ENCODE measurements at places on chromosomes 6 and 20.

DNA sequence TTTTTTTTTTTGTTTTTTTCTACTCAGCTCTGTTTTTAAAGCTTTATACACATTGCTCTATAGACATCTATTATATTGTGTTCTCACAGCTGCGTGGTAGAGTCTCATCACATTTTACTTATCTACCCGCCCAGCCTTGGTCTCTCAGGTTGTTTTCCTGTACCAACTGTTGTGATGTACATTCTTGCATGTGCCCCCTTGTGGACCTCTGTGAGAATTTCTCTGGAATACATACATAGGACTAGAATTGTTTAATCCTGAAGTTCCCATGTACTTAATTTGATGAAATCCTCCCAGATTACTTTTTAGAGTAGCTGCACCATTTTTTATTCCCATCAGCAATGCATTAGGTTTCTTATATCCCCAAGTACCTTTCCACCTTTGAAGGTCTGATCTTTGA, 40.4 kb upstream of the TINAG start:
- peak; percentile 40 for DNase-seq

DNA sequence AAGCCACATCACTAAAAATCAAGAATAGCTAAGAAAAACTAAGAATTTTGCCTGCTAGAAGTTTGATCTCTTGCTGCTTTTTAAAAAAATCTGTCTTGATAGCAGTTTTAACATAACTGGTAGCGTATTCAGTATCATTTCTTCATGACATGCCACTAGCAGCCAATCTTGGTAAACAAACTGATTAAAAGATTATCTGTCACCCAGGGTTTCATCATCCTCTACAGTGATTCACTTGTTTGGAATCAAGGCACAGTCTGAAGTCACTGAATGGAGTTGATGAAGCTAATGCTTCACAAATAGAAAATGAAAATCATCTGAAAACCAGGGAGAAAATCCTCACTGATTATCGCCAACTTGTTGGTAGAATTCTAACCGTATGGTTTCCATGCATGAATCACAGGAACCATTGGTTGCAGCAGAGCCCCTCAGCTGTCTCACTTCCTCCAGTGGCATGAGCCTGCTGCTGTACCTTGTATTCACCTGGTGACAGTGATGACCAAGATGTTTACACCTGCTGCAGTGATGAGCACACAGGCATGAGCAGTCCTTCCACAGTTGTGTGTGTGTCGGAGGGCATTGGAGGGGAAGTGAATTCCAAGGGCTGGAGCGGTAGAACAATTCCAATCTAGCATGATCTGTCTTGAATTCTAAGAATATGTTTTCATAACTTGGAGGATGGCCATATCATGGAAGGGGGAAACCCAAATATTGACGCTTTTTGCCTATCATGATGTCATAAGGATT, 275.0 kb downstream of the KHDC1L start:
- DNase-seq = no peak

GRCh38 chr6:106670236-106670635, 40.9 kb downstream of the QRSL1 start:
- no peak for DNase-seq

GRCh38 chr20:25514747-25515340, 70.5 kb downstream of the NINL start:
- DNase-seq = no peak

- no peak for DNase-seq
Measured at GRCh38 chr20:917416-917815, 1.3 kb upstream of the ANGPT4 start.

GRCh38 chr20:5918856-5919625, 31.3 kb downstream of the TRMT6 start:
- DNase-seq = no peak

DNA sequence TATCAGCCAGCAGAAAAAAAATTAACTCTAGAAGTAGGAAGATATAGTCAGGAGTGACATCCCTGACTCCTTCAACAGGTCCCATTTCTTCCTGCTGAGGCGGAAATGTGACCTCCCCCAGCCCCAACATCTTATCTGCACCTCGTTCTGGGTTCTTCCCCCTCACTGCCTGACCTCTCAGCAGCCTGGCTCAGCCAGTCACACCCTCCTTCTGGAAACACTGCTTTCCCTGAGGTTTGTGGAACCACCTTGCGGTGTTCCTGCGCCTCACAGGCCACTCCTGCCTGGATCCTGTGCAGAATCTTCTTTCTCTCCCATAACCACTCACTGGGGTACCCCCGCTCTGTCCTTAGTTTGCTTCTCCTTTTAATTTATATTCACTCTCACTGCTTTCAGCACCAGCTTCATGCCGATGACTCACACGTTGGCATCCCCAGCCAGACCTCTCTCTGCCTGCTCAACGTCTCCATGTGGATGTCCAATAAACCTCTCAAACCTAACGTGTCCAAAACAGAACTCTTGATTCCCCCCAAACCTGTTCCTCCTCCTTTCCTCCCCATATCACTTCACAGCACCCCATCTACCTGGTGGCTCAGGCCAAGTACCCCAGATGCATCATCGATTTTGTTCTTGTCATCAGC, 222.8 kb upstream of the PLN start:
- no peak for DNase-seq

- no peak for DNase-seq
Measured at GRCh38 chr6:129992881-129993280, 25.5 kb upstream of the L3MBTL3 start.

DNA sequence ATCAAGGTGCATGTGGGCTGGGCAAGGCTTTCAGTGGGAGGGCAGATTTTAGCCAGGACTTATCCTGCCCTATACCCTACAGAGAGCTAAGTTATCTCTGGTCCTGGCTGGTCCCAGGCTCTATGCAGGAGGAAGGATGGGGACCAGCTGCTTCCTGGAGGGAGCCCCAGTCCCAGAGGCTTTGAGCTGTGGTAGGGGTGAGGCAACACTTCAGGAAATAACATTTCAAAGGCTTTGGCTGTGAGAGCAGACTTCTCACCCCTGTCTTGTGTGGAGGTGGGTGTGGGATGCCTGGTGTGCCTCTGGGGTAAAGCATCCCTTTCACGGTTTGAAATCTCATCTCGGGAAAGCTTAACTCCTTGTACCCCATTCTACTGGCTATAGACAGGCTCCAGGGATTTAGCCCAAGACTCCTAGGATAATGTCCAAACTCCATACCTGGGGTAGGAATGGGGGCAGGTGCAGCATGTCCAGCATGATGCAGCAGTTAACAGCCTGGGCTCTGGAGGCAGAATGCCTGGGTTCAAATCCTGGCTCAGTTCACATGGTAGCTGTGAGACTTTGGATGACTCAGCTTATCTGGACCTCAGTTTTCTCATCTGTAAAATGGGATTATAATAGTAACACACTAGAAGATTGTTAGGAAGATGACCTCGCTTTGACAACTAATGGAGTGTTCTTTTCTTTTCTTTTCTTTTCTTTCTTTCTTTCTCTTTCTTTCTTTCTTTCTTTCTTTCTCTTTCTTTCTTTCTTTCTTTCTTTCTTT, 27.5 kb upstream of the SIRPA start:
- no peak for DNase-seq

GRCh38 chr6:168852376-168852884, 401.2 kb downstream of the THBS2 start:
- no peak for DNase-seq

- no peak for DNase-seq
Measured at GRCh38 chr6:54252496-54252895, 55.7 kb upstream of the TINAG start.

DNA sequence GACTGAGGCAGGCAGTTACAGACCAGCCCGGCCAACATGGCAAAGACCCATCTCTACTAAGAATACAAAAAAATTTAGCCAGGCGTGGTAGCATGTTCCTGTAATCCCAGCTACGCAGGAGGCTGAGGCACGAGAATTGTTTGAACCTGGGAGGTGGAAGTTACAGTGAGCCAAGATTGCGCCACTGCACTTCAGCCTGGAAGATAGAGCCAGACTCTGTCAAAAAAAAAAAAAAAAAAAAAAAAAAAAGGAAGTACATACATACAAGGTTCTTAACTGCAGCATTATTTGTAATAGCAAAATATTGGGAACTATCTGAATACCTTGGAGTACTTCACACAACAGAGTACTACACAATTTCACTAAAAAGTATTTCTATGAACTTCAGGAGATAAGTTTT, 183.5 kb upstream of the OLIG3 start:
- DNase-seq = no peak

DNA sequence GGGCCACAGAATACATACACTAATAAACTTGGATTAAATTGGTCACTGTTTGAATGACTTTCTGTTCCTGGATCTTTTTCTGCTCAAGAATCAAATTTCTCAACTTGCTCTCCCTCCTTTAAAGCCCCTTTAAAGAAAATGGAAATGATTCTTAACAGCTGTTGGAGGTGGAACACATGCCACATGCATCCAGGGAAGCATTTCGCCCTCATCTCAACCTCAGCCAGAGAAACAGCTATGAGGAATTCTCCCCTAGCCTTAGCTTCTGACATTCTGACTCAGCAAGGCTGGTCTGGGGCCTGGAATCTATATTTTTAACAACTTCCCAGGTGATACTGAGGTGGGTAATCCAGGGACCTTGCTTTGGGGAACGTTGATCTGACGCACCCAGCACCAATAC, 263.4 kb upstream of the ECI2 start:
- DNase-seq = no peak

- no peak for DNase-seq
Measured at GRCh38 chr6:55694148-55694547, 115.2 kb upstream of the HMGCLL1 start.

GRCh38 chr20:62395311-62396242, 8.7 kb downstream of the RPS21 start:
- DNase-seq = no peak

DNA sequence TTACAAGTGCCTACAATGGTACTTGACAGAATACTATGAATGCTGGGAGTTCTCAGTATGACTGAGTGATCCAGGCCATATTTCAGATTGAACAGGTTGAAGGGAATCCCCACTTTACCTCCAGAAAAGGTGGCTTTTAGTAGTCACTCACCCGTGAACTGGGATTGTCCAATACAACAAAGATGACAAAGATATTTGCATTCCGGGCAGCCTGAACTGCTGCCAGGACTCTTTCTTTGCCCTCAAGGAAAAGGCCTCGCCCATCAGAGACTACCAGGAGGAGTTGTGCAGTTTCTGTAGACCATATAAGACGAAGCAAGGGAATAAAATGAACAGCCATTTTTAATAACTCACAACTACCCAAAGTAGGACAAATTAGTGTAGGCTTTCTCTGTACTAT, 6.3 kb upstream of the LYRM2 start:
- DNase-seq = no peak

GRCh38 chr20:36093025-36093803, 61.3 kb upstream of the EPB41L1 start:
- peak; percentile 83 for DNase-seq

- no peak for DNase-seq
Measured at GRCh38 chr6:286681-287488, 5.4 kb upstream of the DUSP22 start.

DNA sequence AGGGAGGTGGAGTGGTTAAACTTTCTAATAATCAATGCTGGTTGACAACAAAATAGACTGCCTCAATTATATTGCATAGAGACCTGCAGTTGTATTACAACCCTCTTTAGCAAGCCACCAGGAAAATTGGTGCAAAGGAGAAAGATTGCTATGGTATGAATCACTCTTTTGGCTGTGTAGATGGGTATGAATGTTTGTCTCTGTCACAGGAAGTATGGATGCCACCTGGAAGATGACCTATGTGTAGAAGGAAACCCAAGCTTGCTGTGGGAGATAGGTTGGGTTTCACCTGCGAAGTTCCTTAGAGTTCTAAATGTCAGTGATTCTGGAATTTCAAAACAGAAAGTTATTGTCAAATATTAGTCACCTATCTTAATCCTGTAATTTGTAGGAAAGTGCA, 134.6 kb downstream of the SOBP start:
- DNase-seq = no peak

DNA sequence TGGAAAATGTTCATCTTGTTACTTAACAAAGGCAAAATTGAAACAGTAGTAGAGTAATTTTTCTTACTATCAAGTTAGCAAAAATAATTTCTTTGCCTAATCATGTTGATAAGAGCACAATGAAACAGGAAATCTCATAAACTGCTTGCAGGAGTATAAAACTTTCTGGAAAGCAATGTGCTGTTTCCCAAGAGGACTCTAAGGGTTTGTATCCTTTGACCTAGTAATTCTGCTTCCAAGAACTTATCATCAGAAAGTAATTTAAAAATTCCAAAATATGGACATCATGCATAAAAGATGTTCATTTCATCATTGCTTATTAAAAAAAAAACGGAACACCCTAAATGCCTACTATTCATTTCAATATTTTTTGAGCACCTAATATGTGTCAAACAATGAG, 46.1 kb upstream of the TNFAIP3 start:
- no peak for DNase-seq

DNA sequence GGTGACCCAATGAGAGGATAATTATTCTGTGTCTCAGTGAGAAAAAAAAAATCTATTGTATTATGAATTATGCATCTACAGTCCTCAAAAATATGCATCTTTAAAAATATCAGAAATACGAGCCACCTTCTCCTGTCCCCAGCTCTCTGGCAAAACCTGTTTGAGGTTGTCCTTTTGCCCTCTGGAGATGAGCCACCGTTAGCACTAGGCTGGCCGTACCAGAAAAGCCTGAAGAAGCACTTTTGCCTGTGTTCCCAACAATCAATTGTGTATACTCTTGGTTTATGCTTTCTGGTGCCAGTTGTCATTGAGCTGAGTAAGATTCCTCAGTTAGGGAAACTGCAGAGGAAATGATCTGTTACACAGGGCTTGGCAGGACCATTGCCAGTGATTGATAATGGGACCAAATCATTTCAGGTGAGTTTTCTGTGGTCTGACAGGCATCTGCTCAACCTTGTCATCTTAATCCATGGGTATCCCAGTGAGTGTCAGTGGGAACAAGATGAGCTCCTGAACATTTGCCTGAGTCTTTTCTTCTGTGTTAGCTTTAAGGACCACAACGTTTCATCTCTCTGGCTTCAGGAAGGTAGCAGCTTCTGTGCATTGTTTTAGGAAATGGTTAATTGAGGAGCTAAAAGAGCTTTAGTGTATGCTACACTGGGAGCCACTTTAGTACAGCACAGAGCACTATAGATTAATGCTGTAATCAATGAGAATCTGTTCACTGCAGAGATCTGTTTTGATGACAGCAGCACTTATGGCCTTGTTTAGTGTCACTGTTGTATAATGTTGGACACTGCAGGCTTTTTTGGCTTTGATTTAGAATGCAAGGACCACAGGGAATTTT, 330.1 kb downstream of the RIMS1 start:
- DNase-seq = peak; percentile 47

GRCh38 chr20:8216375-8217200, 84.5 kb downstream of the PLCB1 start:
- no peak for DNase-seq

- DNase-seq = no peak
Measured at GRCh38 chr6:157305670-157306653, 17.4 kb downstream of the TMEM242 start.

GRCh38 chr6:134373282-134373922, 55.5 kb upstream of the SGK1 start:
- no peak for DNase-seq

- DNase-seq = no peak
Measured at GRCh38 chr6:26485112-26485780, 14.9 kb upstream of the BTN1A1 start.
